ENCODE measurements at places on chromosomes 6 and 20.
A peak's percentile ranks its signal among the peaks of the same experiment; 100 is the strongest.

- no peak for DNase-seq
Observed at GRCh38 chr6:11263291-11263775, 30.9 kb upstream of the NEDD9 start.

- no peak for DNase-seq
Observed at GRCh38 chr20:22918286-22918983, 116.7 kb upstream of the SSTR4 start.

GRCh38 chr6:137731960-137732616, 135.0 kb upstream of the TNFAIP3 start:
- no peak for DNase-seq

- no peak for DNase-seq
Observed at GRCh38 chr6:1739220-1739619, 129.5 kb downstream of the FOXC1 start.

DNA sequence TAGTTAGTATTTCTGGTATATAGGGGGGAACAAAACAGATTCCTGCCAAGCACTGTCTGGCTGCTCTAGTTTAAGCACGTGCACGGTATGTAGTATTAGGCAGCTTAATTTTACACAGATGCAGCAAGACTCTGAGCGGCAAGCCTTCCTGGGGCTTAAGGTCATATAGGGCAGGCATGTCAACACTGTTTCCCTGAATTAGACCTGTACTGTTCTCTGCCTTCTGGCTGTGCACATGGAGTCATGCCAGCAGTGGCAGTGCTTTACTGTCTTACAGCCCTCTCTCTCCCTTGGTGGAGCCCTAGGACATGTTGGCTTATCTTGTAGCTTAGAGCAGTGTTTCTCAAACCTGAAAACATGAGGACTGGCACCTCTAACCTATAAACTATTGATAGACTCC, 56.6 kb downstream of the PHF20 start:
- DNase-seq: no peak

DNA sequence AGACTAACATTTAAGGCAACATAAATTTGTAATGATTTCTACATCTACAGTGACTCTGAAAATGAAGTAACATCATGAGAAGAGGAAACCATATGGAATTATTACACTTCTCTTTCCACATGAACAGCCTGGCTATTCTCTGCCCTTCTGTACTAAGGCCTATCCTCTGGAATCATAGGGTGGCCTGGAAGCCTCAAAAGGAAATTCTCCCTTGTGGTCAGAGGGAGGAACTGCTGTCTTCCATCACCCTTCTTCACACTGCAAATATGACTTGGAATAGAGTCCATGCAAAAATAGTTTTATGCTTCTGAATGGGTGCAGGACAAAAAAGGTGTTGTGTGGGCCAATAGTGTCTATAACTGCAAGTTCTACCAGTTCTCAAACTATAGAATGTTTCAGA, 44.6 kb upstream of the SH3BGRL2 start:
- DNase-seq: no peak

DNA sequence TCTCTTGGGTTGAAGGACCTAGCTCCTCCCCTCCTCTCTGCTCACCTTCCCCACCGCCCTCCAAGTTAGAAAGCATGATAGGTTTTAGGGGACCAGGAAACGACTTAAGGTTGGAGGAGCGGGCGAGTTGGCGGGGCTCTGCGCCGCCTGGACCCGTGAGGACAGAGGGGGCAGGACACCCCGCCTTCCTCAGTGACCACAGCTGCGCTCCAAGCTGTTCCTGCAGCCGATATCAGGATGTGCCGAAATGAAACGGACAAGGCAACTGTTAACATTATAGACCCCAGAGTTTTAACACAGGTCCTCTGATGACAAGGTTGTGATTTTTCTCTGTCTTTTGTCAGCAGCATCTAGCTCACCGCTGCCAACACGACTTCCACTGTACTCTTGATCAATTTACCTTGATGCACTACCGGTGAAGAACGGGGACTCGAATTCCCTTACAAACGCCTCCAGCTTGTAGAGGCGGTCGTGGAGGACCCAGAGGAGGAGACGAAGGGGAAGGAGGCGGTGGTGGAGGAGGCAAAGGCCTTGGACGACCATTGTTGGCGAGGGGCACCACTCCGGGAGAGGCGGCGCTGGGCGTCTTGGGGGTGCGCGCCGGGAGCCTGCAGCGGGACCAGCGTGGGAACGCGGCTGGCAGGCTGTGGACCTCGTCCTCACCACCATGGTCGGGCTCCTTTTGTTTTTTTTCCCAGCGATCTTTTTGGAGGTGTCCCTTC, at the start of gene GRM1:
TSS of gene GRM1 (plus strand) at position 212 of the 722 bp plus-strand sequence. CDS start at position 668, 456 bp downstream.
- DNase-seq: no peak

DNA sequence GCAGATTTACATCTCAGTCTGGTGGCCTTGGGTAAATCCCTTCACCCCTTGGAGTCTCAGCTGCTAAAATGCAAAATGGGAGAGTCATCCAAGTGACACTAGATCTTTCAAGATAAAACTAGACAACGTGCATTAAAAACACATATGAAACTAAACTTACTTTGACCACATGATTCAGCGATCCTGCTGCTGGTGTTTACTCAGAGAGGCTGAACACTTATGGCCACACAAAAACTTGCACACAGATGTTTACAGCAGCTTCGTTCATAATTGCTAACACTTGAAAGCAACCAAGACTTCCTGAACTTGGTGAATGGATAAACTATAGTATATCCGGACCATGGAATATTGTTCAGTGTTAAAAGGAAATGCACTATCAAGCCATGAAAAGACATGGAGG, 55.3 kb upstream of the GPR6 start:
- no peak for DNase-seq

DNA sequence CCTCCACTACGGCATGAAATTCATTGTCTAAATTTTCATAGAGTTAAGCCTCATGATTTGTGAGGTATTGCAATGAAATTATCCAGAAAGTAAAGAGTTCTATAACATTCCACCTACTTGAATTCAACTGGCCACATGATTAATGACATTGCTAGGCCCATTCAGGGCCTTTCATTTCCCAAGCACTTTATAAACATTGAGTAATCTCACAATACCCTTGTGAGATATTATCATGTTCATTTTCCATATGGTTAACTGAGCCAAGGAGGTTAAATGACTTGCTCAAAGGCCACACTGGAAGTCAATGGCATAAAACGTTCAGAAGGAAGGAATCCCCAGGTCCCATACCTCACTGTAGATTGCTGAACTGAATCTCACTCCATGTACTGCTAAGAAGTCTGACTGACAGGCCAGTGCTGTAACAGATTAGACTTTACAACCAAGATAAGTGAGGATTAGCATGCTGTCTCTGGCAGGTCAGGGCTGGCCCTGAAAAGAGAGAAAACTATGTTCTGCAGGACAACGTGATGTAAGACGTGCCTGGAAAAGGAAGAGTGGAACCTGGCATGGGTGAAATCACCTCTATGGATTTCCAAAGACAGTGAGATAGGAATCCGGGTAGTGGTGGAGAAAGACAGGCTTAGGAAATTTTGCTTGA, 75.9 kb upstream of the SPACA1 start:
- no peak for DNase-seq

- DNase-seq: no peak
Observed at GRCh38 chr6:107877968-107878367, 53.9 kb upstream of the SCML4 start.

GRCh38 chr6:113979937-113980336, 9.0 kb upstream of the HDAC2 start:
- DNase-seq: no peak

DNA sequence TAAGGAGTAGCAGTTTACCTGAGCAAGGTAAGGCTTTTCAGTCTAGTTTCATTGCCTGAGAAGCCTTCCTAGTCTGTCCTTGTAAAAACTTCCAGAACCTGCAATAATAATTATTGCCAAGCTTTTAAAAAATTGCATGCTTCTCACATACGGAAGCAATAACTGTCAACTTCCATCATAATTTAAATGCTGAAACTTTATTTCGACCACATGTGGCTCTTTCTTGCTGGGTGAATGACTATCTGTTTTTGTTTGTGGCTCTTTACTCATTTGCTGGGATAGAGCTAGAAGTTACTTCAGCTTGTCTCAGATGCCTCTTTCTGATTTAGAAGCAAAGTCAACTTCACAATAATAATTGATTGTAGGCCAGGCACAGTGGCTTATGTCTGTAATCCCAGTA, 95.9 kb upstream of the COL21A1 start:
- no peak for DNase-seq

- DNase-seq: no peak
Observed at GRCh38 chr6:45791211-45792168, 224.2 kb downstream of the CLIC5 start.

- DNase-seq: no peak
Observed at GRCh38 chr20:57987659-57988058, 240.8 kb downstream of the ANKRD60 start.

GRCh38 chr6:112879920-112880413, 532.8 kb downstream of the RFPL4B start:
- DNase-seq: peak; percentile 77

- no peak for DNase-seq
Observed at GRCh38 chr6:36622901-36623546, 28.9 kb downstream of the SRSF3 start.

GRCh38 chr6:100892116-100892515, 11.0 kb upstream of the ASCC3 start:
- DNase-seq: no peak

DNA sequence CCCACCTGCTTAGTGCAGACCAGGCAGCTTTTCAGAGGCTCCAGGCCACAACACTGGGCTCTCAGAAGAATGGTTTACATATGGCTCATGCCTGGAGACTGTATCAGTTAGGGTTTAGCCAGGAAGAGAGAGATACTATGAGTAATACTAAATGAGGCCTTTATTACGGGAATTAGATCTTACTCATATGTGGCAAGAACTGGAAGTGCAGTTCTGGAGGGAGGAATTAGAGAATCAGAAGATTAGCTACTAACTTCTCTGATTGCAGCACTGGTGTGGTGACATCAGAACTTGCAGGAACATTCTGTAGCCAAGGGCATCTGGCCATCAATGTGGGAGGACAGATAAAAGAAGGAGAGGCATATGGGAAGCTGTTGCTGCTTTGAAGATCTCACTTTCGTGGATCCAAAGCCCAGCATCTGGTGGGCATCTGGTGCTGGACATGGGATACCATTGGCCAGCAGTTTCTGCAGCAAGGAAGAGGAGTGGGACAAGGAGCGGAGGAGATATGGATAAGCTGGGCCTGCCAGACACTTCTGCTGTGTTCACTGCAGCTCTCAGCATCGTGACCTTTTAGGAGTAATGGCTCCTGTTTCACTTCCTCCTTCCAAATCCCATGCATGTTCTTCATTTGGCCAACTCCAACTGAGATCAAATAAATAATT, 248.5 kb downstream of the BTBD3 start:
- DNase-seq: no peak

- DNase-seq: no peak
Observed at GRCh38 chr20:4926531-4927156, 74.7 kb downstream of the SLC23A2 start.

DNA sequence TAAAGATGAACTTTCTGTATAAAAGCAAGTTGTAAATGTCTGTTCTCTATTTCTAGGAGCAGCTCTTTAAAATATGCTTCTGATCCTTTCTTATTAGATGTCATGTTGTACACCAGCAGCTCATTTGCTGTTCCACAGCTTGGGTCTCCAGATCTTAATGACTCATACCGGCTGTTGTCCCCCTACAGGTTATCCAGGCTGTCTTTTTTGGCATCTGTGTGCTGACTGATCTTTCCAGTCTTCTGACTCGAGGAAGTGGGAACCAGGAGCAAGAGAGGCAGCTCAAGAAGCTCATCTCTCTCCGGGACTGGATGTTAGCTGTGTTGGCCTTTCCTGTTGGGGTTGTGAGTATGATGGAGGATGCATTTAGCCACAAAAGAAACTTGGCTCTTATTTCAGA, 76.0 kb downstream of the AIG1 start:
- DNase-seq: no peak

DNA sequence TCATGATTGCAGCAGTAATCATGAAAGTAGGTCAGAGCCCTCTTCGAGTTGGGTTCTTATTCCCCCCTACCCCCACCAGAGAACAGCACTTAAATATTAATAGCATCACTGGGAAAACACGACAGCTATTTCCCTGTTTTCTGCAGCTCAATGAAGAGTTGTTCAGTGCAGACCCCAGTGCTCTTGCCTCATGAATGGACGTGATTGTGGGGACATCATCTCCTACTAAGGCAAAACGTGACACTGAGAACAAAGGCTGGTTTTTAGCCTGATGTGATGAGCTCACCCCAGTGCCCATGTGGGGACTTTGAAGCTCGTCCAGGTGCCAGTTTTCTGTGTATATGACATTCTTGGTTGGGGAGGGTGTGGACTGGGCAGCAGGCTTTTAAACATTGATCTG, 105.9 kb downstream of the SLC35F1 start:
- DNase-seq: peak; percentile 60

- no peak for DNase-seq
Observed at GRCh38 chr6:96749891-96750290, 87.4 kb downstream of the GPR63 start.

GRCh38 chr20:57282670-57283361, 16.4 kb upstream of the BMP7 start:
- peak; percentile 67 for DNase-seq

GRCh38 chr20:1273366-1273765, 7.3 kb downstream of the SNPH start:
- DNase-seq: no peak

DNA sequence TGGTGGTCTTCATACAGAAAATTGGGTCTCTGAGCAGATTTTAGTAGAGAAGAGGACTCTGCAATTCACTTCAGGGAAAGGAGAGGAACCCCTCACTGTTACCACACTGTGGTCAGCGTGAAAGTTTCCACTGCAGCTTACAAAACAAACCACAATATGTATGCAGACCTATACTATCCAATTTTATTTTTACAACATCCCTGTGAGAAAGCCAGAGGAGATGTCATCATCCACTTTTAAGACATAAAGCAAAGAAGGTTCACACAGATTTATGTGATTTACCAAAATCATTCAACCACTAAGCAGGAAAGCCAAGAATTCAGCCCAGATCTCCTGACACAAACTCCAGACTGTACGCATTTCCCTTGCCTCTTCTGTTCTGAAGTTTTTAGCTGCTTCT, 442.4 kb downstream of the FRK start:
- no peak for DNase-seq

- DNase-seq: no peak
Observed at GRCh38 chr6:93858213-93858612, 438.9 kb upstream of the EPHA7 start.

GRCh38 chr6:97195117-97195516, 87.9 kb downstream of the MMS22L start:
- DNase-seq: no peak

DNA sequence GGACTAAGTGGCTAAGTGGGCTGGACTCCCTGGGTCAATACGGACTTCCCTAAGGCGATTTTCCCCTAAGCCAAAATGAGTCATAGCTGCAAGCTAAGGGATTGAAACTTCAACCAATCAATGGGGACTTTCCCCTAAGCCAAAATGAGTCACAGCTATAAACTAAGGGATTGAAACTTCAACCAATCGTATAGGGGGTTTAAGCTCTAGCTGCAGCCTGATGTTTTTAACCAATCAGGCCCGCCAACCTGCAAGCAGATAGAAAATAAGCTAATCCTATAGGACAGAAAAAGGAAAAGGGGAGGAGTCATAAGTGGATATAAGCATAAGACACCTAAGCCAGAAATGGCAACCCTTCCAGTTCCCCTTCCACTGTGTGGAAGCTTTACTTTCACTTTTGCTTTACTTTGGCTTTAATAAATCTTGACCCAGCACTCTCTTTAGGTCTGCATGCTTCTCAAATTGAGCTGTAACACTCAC, 655.0 kb upstream of the HS3ST5 start:
- no peak for DNase-seq
